DMS153 (cell line): ENCODE measurements at places on chromosomes 11 and 22.

- DNase-seq: no peak
Measured at GRCh38 chr11:119172513-119172912, 4.0 kb downstream of the NLRX1 start.

DNA sequence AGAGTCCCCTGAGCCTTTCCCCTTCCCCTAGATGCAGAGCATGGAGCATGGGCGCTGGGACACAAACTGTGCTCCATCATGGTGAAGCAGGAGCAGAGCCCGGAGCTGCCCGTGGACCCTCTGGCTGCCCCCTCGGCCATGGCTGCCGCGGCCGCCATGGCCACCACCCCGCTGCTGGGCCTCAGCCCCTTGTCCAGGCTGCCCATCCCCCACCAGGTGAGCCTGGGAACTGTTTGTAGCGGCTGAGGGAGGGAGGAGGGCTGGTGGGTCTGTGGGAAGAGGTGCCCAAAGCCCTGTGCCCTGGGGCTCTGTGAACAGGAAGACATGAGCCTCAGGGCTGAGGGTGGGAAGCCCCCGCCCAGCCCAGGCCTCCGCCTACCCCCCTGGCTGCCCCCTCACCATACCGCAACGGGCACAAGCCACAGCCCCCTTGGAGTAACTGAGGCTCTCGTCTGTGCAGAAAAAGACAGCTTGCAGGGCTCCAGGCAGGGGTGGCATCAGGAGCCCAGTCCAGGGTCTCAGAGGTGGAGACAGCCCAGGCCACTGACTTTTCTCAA, 30.4 kb downstream of the CREB3L1 start:
- DNase-seq: no peak

- DNase-seq: no peak
Measured at GRCh38 chr11:18785411-18785810, 6.2 kb downstream of the PTPN5 start.

- DNase-seq: no peak
Measured at GRCh38 chr22:40609216-40609615, 27.3 kb downstream of the MRTFA start.

DNA sequence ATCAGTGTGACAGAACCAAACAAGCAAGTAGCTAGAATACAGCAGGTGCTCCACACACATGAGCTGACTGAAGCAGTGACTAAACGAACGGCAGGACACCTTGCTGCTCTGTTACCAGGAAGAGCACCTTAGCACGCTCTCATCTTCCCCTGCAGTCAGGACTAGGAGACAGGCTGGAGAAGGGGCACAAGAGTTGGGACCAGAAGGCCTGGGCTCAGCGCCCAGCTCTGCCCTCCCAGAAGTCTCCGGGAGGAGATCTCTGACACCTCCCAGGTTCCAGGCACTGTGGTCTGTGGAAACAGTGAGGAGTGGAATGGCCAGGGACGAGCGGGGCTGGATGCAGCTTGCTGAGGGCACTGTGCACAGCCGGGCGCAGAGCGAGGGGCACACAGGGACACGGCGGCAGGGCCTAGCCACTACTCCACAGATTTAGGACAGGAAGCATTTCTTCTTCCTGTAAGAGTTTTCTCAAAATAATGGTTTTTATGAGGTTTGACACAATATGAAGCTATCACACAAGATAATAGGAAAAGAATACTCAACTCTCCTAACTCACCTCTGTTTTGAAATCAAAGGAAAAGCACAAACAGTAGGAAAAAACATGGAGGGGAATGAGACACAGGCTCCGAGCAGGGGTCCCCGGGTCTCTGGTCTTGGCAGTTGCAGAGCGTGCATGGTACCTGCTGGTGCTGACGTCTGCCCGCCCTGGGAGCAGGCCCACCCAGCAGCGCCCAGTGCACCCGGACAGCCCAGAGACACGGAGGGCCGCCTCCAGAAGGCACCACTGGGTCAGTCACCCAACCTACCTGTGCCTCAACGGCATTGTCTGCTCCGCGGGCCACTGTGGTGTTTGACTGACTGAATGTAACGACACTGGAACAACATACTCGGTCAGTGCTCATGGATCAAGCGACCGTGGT, 67.6 kb downstream of the NCAPD3 start:
- DNase-seq: no peak

GRCh38 chr11:110362971-110363509, 66.6 kb upstream of the RDX start:
- DNase-seq: peak; percentile 73

DNA sequence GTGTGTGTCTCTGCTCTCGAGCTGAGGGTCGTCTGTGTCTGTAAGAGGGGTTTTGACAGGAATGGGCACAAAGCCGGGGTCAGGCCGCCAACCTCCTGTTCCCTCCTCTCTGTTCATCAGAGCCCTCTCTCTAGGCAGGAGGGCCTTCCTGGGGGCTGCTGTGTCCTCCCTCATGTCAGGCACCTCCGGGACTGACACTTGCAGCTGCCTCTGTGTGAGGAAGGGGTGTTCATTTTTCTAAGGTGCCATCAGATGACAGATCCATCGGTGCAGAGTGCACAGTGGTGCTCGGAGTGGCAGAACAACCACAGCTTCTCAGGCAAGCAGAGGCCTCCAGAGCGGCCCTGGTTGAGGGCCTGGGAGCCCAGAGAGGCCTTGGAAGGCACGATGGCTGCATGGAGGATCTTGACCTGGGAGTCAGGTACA, 265.4 kb upstream of the B3GAT1 start:
- no peak for DNase-seq

DNA sequence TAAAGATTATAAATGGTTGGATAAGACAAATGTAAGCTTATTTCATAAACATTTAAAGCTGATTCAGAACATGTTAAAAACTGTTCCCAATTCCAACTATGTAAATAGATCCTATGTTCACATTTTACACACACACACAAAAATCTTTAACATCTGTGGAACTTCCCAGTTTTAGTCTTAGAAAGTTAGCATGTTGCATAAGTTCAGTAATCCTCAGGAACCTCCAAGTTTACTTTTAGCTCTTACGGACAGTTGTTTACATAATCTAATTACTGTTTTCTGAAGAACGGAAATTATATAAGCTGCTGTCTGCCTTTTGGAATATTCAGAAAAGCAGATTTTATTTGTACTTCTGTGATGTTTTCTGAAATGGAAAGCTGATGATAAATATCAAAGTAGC, 53.3 kb downstream of the PANX1 start:
- DNase-seq: no peak

DNA sequence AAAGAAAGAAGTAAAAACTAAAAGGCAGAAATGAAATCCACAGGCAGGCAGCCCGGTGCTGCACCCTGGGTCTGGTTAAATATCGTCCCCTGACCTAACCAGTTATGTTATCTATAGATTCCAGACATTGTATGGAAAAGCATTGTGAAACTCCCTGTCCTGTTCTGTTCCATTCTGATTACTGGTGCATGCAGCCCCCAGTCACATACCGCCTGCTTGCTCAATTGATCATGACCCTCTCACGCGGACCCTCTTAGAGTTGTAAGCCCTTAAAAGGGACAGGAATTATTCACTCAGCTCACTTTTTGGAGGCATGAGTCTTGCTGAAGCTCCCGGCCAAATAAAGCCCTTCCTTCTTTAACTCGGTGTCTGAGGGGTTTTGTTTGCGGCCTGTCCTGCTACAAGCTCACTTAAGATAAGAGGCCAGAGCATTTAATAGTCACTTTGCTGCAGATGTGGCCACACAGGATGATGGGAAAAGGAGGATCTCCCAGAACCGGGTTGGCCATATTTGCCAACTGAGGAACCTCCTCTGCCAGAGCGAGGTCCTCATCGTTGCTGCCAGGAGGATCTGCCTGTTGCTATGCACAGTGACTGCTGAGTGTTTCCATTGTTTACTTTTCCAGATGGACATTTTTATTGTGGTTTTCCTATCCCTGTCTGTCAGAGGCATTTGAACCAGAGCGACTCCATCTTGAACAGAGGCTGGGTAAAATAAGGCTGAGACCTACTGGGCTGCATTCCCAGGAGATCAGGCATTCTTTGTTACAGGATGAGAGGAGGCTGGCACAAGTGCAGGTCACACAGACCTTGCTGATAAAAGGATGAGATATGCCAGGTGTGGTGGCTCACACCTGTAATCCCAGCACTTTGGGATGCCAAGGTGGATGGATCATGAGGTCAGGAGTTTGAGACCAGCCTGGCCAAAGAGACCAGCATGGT, 10.2 kb downstream of the C11orf96 start:
- DNase-seq: peak; percentile 64

DNA sequence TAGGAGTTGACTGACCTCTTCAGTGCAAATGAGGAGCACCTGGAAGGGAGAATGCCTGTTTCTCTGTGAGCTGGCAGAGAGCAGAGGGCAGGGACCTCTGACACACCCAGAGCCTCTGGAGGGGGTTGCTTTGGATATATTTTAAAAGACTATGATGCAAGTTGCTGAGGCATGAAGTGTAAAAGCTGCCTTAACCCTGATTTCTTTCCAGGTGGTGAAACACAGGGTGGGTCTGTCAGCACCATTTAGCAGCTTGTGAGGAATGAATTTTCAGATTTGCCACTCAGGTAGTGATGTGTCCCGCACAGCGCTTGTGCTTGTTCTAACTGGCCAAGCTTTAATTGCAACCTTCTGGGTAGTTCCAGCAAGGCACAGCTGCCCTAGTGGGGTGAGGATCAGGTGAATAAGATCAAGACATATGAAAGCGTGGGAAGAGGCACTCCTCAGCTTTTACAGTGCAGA, 90.2 kb downstream of the SWAP70 start:
- no peak for DNase-seq
